Activated CD8-positive, alpha-beta memory T cell treated with anti-CD3 and anti-CD28 coated beads, Interleukin-2, amount 50 U/mL, for 48 hours (primary cell): ENCODE measurements at places on chromosomes 7 and 10.

DNA sequence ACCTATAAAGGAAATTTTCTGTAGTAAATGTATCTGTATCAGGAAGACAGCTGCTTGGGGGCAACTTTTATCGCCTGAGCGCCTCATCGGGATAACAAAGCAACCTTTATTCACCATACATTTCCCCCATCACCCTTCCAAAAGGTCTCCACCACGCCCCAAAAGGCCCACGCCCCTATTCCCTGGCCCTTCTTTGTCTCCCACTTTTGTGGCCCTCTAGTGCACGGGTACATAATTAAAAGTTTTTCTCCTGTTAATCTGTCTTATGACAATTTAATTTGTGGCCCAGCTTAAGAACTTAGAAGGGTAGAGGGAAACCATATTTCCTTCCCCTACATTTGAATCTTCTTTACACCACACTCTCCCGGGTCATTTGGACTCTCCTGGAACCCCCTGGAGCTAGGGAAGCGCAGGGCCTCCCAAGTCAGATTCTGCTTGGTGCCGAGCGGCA lies 625 bp downstream of the RP9 start:
- no peak for DNase-seq

GRCh38 chr7:30176463-30177109 lies 41.8 kb downstream of the MTURN start:
- DNase-seq: no peak

DNA sequence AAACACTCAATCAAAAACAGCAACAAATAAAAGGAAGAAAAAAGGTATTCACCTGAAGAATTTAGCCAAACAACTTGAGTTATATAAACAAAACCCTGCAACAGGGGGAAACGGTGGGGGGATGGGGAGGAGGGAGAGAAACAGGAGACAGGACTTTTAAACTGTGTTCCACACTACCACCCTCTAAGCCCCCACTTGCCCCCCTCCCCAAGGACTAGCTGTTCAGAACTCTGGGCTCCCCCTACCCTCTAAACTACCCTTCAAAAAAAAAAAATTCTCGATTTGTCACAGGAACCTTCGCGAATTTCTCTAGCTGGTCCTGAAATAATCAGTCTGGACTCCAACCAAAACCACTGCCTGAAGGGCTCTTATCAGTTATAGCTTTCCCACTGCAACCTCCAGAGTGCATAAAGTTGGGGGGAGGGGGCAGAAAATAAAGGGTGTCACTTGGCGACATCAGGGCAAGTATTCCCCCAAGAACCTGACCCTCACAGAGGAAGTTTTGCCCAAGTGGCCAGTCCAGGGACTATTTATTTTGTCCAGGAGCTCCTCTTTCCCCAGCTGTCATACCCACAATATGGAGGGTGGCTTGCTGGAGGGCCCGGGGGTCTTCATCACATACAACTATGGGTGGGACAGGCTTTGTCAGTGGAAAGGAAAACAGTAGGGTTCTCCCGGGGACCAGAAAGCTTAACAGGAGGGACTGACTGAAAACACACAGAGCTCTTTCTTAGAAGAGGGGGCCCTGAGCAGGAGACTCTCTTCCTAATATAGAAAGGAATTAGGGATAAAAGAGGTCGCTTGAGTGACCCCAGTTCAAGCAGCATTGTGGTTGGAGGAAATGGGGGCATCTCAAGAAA lies 1.3 kb downstream of the UBE2H start:
- DNase-seq: no peak

DNA sequence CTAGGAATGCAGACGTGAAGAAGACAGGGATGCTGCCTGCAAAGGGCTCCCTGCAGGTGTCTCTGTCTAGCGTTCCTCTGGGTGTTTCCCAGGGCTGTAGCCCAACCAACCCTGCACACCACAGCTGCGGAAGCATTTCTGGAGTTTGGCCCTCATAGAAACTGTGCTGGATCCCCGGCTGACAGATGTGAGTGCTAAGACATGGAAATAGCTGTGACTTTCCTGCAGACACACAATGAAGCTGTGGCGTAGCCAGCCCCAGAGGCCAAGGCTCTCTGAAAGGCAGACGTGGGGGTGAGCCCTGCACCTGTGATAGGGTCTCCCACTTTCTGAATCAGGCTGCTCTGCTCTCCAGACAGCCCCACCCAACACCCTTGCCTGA lies 44.8 kb downstream of the ADCYAP1R1 start:
- DNase-seq: peak; percentile 6

- no peak for DNase-seq
These were observed 906 bp downstream of the DKK1 start for GRCh38 chr10:52314822-52315552.

DNA sequence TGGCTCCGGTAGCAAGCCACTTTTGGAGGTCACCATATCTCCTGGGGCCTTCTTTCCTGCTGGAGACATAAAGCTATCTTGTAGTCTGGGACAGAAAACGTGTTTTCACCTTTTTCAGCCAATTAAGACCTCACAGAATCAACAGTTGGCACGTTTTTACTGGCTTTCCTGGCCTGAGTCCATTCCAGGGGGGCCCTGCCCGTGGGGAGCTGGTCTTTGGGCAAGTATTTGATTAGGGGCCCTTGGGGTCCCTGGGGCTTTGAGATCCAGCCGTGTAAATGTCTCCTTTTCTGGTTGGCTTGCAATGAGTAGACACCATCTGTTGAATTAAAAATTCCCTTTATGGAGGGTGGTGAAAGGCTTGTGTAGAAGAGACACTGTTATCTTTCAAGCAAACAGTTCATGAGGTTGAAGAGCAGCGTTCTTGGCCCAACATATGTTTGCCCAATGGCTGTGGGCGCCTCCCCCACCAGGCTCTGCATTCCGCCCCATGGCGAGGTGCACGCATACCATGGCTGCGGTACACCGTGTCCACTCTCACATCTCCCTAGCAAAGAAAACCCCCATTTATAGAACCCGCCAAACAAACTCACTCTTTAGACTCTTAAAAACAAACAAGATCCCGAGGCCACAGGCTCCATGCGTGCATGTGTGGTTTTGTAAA lies 593.2 kb downstream of the LRMDA start:
- DNase-seq: no peak

GRCh38 chr7:77420986-77421672 lies 5.0 kb upstream of the GSAP start:
- DNase-seq: no peak

DNA sequence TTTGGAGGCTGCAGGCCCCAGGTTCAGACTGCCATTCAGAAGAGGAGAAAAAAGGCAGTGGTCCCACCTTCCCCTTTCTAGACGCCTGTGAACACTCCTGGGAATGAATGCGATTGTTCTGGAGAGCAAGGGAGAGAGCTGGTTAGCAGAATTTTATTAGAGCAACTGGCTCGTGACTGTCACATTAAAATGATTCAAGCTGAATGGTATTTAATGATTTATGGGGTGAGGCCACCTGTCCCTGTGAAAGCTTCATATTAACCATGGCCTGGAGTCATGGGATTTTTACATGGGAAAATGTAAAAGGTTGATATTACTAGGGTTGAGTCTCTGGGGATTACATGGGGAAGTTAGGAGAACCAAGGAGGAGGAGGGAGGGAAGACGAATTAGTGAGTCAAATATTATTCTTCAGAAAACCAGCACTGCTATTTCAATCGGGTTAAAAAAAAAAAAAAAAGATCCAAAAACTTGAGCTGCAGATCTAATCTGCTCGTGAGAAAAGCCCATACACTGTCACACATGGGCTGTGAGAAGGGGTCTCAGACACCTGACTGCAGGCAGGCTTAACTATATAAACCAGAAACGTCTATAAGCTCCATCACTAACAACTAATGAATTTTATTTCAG lies 8.3 kb downstream of the CXCL12 start:
- no peak for DNase-seq

DNA sequence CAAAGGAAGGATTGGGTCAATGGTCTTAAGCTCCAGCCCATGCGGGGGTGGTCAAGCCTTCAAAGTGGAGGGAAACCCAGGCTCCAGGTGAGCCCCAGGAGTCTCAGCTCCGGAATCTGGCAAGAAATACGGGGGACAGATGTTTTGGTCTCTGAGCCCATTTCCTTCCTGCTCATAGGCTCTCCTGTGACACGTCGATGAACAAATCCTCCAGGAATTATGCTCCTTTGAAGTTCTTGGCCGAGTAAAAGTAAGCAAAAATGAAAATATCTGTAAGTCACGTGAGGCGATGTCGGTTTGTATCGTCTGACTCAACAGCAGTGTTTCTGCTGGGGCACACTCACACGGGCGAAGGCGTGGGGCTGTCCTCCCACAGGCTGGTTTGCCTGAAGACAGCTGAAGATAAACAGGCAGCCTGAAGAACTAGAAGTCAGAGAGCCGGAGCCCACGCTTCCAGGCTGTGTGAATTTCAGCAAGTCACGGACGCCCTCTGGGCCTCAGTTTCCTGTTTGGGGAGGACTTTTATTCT lies 52.6 kb upstream of the SMNDC1 start:
- DNase-seq: peak; percentile 73

DNA sequence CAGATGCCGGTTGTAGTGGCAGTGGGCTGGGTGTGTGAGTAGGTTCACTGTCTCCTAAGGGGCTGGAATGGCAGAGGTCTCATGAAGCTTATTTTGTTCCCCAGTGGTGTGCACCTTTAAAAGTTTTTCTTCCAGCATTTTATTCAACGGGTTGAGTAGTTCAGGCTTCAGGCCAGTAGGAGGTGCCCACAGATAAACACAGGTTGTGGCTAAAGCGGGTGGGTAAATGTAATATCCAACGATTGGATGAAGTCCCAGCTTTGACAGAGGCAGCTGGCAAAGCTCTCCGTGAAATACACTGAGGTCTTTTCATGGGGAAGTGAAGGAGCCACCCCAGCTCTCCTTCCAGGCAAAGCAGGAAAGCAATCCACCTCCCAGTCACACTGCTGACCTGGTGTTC lies 339.8 kb upstream of the LRRTM3 start:
- no peak for DNase-seq

- DNase-seq: no peak
These were observed 47.6 kb downstream of the ICA1 start for GRCh38 chr7:8214244-8214824.

- DNase-seq: no peak
These were observed 49.3 kb downstream of the EEPD1 start for GRCh38 chr7:36202398-36202797.

DNA sequence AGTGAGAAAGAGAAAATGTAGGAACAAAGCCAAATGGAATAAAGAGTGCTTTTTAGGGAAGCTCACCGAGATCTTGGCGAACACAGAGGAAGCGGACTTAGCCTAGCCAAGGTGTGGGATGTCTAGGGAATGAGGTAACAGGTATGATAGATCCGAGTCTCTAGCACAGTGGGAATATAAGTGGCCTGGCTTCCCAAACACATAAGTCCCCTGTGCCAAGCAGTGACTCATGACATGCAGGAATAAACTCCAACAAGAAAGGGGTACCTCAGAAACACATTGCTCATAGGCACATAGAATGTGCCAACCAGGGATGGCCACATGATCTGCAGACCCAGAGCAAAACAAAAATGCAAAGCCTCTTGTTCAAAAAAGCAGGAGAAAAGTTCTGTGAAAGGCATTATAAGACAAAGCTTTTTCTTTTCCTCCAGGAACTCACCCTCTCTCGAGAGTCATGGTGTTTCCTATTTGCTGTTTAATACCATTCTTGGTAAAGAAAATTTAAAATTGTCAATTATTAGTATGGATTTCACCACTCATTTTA lies 542.5 kb downstream of the GATA3 start:
- DNase-seq: no peak
